NCI-H1105 treated with DMSO at 0.1 percent for 48 hours (cell line): ENCODE measurements at places on chromosomes 1 and 21.

DNA sequence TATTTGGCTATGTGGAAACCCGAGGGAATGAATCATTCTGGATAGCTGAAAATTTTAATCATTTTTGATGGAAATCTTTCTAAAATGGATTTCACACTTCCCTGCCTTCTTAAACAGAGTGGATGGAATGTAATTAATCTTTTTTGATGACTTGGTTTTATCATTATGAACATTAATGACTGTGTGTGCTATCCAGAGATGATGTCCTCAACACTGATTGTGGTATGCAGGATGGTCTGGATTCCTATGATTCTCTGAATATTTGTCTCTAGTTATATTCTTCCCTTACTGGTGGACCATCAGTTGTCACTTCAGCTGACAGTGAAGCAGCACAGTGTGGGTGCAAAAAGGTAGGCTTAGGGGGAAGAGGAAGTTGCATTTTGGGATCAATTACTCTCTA, 513.5 kb downstream of the LMO4 start:
- no peak for DNase-seq

- DNase-seq = no peak
Observed at GRCh38 chr1:37319284-37319683, 155.1 kb upstream of the ZC3H12A start.

- no peak for DNase-seq
Observed at GRCh38 chr1:89022167-89022959, at the start of gene GBP3. GBP3 (minus strand) TSS chr1:89022866; CDS start chr1:89020721, 2,145 bp downstream.

DNA sequence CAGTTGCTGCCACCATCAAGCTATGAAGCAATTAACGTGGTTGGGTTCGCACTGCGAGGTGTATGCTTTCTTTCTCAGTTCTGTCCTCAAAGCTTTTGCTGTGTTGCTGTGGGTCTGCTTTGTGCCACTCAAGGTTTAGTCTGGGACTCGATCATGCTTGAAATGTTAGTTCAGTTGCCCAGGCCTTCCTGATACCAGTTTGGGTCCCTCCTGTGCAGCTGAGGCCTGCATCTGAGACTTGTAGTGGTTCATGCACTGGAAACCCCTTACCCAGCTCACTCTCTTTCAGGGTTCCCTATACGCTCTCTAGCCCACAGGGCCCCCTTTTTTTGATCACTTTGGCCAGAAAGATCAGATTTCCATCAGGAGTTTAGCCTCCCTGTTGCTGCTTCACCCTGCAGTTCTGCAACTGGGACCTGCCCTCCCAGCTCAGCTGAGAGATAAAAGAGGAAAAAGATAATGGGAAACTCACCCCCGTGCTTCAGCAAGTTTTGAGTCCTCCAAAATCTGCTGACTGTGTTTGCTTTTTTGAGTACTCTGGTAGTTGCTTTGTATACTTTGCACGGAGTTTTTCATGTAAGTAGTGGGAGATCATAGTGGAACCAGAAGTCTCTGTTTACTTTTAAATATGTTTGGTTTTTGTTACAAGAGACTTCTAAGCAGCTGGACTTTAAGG, 317.0 kb downstream of the HHAT start:
- no peak for DNase-seq

DNA sequence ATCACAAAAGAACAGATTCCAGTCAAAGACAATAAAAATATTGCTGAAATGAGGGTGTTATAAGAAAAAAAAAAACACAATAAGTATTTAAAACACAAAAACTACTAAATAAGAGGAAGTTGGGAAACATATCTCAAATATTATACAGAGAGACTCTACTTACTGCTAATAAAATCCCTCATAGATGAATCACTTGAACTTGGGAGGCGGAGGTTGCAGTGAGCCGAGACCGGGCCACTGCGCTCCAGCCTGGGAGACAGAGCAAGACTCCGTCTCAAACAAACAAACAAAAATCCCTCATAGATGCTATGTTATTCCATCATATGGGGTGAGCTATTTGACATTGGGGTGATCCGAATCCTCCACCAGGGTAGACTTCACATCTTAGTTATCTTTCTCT, 48.0 kb upstream of the ZNF281 start:
- DNase-seq = no peak

GRCh38 chr1:112544751-112545150, 36.0 kb downstream of the WNT2B start:
- no peak for DNase-seq

GRCh38 chr1:170209125-170209524, 63.4 kb downstream of the NTMT2 start:
- no peak for DNase-seq

DNA sequence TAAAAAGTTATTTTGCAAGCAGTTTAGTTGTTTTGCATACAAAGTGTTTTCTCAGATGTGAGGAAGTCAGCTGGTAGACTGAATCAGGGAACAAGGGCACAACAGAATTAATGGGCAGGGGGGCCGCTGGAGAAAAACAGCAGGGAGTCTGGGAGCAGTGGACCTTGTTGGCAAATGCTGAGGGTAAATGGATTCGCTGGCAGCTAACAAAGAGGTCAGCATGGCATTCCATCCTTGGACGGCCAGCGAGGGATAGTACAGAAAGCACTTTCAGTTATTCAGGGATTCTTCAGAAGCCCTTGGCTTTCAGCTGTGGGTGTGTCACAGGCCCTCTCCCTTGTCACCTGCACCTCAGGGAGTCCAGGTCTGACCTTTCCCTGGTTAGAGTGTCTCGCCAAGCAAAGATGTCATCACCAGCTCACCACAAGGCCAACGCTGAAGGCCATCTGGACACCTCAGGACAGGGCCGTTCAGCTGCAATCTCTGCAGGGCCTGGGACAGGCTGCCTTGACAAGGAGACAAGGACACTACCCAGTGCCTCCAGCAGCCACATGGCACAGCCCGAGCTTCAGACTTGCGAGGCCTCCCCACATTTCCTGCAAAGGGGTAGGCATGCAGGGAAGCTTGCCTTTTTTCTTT, 90.4 kb downstream of the KCNN3 start:
- DNase-seq = no peak

DNA sequence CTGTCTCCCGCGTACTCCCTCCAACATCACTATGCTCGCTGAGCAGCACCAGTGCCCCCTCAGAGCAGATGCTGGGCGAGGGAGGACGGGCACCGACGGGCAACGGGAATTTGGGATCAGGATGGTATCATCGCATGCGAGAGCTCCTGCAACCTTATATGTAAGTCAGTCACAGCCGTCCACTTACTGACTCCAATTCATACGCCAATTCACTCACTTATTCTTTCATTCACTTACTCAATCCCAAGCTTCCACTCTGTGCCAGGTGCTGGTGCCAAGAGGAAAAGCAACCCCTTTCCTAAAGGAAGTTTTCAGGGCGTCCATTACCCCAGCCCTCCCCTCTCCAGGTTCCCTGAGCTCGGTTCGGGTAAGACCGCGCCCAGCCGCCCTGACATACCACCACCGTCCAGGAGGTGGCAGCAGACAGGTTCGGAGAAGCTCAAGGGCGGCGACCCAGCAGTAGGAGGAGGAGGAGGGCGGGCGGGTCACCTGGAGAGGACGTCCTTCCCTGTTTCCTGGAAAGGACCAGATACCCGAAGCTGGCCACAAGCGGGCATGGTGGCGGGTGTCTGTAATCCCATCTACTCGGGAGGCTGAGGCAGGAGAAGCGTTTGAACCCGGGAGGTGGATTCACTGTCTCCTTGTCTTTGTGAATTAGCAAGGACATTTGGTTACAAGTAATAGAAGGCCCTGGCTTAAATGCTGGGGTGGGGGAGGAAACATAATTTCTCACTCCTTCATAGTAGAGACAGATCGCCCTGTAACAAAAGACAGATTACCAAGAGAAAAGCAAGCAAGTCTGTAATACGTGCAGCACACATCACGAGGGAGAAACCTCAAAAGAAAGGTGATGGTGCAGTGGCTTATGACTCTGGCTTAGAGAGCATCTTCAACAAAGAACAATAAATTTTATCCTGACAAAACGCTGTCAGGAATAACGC, 7.6 kb upstream of the IL22RA1 start:
- DNase-seq = peak; percentile 91

- DNase-seq = no peak
Observed at GRCh38 chr1:221148660-221149059, 269.4 kb downstream of the HLX start.

DNA sequence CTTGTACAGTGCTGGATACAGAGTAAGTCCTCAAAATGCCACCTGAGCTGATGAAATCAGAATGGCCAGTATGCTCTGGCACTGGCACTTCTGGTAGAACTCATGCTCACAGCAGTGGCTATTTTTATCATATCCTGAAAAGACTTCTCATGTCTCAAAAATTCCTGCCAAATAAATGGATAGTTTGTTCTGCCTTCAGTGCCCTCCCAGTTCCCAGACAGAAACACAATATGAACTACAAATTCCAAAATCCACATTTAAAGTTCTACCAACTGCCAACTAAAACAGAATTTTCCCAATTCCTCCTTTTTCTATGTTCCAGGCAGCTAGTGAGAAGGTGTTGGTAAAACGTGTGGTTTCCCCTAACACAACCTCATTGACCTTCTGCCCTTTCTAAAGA, 51.4 kb upstream of the RGS1 start:
- no peak for DNase-seq

DNA sequence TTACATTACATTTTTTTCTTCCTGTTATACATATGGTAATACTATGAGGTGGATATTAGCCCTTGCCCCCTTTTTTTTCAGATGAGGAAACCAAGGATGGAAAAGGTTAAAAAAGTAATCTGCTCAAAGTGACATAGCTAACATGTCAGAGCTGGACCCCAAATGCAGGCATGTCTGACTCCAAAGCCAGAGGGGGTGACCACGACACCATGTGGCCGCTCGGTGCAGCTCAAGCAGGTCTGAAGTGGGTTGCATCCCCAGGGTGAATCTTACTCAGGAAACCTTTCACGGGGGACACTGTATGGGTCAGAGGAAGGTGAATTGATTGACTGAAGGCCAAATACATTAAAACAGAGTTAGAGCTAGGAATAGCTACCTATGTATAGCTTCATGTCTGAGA, 34.8 kb downstream of the CD34 start:
- no peak for DNase-seq

- no peak for DNase-seq
Observed at GRCh38 chr1:244074559-244075171, 23.6 kb downstream of the ZBTB18 start.

GRCh38 chr21:17391811-17392340, 121.0 kb upstream of the CXADR start:
- no peak for DNase-seq

DNA sequence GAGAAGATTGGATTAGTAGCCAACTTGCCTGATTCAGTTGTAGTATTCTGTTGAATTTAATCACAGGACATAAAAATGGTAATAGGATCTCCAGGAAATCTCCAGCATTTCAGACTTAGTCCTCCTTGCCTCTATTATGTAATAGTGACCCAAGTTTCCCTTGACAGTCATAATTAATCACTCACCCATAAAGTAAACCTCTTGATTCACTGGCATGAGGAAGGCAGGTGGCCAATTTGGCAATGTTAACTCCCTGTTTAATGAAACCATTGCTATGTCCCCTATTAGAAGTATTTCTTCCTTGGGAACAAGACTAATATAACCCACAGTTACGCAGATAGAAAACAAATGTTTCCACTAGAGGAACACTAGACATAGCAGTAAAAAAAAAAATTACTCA, 604.8 kb upstream of the CXADR start:
- peak; percentile 86 for DNase-seq

DNA sequence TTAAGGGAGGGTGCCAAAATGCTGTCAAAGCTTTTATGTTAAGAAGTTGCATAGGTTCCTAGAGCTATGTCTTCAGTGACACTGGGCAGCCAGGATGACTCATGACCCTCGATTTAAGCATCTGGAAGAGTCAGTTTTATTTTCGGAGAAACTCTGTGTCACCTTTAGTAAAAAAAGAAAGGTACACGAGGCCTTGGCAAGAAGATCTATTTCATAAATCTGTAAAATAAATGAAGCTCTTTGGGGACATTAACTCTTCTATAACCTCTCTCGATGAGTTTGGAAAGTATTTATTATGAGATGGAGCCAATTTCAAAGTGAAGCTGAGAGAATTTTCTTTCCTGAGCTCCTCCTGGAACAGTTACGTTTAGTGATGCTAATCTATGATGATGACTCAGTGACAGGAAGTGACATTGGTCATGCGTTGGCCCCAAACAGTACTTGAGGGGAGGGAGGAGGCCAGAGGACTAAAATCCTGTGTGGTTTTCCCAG, 156.5 kb downstream of the HLX start:
- no peak for DNase-seq

DNA sequence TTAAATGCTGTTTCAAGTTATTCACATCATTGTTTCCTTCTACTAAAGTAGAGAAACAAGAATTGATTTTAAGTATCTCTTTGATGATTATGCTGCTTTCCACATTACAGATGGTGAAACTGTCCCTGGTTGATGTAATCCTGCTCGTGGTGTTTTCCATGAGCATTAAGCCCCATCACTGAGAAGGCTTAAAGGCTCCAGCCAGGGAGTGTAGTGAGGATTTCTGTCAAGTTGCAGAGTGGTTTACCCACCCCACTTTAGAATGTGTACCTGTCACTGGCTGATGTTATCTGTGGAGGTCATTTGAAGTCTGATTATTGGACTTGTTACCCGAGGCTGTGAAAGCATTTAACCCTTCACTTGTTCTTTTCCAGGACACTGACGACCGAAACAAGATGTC, 12.9 kb downstream of the CERS2 start:
- no peak for DNase-seq

DNA sequence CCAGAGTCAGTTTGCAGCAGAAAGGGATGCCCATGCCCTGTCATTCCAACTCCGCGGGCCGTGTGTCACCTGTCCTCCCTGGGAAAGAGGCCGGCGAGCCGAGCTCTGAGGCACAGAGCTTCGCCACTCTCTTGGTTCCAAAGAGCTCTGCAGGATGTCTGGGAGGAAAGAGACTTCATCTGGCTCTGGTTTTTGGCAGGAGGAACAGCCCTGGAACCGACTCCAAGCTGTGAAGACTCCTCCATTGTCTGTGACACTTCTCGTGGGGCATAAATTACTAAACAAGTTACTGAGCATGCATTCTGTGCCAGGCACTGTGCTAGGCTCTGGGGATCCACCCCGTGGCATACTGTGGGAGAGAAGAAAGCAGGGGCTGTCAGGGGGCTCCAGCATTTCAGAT, 3.9 kb upstream of the FAM151A start:
- DNase-seq = no peak

DNA sequence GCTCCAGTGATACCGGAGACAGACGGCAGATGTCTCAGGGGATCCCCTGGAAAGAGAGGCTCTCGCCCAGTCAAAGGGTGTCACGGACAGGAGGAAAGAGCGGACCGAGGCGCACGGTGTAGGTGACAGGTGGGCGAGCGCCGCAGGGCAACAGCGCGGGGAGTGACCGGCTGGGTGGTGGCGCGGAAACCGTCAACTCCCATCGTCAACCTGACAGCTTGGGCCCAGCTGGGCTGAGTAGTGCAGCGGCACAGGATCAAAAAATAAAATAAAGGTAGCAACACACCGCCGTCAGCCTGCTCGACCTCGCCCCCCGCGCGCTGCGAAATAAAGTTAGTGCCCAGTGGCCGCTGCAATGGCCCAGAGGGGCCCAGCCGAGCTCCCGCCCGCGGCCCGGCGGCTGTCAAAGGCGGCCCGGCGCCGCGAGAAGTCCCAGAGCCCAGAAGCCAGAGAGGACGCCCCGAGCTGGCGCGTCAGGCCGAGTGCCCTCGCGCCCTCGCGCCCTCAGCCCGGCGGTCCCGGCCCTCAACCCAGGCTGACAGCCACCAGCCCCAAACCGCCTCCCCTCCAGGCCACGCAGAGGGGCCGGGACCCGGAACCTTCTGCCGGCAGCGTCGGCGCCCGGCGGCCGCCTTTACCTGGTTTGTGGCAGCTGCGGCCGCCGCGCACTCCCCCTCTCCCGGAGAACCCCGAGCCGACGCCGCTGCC, at the start of gene LYST:
Gene LYST, minus strand, starts transcription at position 702 of the 708 bp plus-strand sequence. CDS start 36,489 bp downstream, outside the sequence.
- peak; percentile 42 for DNase-seq
